ENCODE measurements at places on chromosomes 16 and 17.
A peak's percentile ranks its signal among the peaks of the same experiment; 100 is the strongest.

GRCh38 chr16:79612207-79612606 is 11.7 kb upstream of the MAF start:
- no peak for DNase-seq

DNA sequence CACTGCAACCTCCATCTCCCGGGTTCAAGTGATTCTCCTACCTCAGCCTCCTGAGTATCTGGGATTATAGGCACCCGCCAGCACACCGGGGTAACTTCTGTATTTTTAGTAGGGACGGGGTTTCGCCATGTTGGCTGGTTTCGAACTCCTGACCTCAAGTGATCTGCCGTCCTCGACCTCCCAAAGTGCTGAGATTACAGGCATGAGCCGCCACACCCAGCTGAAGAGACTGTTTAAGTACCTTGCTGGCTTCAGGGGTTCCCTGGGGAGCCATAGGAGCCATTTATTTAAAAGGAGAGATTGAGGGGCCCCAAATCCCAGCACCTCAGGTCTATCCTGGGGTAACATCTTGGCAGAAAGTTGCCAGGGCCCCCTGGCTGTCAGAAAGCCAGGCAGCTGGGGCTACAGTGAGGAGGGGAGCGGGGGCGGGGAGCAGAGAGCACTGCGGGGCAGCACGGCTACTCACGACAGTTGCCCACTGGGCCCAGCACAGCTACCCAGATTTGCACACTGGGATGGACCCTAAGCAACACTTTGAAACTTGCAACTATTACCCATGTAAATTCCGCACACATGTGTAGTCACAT is 1.6 kb downstream of the SNAI3 start:
- DNase-seq: no peak

DNA sequence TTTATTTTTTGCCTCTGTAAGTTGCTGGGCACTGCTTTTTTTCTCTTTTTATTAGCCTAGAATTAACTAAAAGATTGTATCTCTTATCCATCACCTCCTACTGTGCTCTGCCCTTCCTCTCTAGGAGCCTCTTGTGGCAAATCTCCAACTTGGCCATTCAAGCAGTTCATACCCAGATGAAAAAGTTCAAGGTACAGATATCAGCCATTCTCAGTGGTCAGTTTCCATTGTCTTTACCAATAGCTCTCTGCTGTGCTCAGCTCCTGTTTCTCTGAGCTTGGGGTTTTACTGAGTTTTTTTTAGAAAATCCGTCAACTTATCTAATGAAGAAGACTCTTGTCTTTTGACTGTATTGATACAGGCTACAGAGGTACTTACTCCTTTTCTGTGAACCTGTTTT is 15.6 kb downstream of the MOSMO start:
- no peak for DNase-seq

- no peak for DNase-seq
These were observed 47.8 kb downstream of the HOXB1 start for GRCh38 chr17:48483004-48483403.

DNA sequence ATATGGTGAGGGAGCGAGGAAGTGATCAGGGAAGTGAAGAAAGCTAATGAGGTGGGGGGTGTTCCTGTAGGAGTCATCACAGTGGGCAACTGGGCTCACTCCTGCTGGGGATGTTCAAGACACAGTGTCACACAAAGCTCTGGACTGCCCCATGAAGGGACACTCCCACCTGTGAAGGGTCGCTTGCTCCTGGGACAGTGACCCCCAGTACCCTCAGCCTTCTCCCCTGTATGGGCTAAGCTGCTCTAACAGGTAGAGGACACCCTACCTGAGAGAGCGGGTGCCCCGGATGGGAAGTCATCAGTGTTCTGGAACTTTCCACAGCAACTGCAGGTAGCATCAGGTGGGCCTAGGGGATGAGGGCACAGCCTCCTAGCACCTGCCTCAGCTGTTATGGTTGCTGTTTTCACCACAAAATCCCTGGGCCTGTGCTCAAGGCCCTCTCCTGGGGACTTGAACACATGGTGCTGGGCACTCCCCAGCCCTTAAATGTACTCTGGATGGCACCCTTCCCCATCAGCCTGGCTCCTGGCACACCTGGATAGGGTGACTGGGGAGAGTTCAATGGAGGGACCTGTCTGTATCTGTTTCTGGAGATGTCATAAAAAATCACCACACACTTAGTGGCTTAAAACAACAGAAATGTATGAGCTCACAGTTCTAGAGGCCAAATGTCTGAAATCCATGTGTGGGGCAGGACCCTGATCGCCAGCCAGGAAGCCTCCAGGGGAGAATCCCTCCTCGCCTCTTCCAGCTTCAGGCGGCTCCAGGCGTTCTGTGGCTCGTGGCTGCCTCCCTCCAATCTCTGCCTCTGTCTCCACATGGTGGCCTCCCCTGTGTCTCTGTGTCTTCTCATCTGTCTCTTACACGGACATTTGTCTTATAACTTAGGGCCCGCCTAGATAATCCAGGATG is 104.0 kb upstream of the CDH5 start:
- DNase-seq: no peak

GRCh38 chr17:49288388-49288787 is 57.8 kb upstream of the PHOSPHO1 start:
- DNase-seq: no peak

- no peak for DNase-seq
These were observed 9.5 kb downstream of the NATD1 start for GRCh38 chr17:21243516-21244303.

GRCh38 chr17:82092628-82092994 is 5.4 kb downstream of the FASN start:
- DNase-seq: no peak

DNA sequence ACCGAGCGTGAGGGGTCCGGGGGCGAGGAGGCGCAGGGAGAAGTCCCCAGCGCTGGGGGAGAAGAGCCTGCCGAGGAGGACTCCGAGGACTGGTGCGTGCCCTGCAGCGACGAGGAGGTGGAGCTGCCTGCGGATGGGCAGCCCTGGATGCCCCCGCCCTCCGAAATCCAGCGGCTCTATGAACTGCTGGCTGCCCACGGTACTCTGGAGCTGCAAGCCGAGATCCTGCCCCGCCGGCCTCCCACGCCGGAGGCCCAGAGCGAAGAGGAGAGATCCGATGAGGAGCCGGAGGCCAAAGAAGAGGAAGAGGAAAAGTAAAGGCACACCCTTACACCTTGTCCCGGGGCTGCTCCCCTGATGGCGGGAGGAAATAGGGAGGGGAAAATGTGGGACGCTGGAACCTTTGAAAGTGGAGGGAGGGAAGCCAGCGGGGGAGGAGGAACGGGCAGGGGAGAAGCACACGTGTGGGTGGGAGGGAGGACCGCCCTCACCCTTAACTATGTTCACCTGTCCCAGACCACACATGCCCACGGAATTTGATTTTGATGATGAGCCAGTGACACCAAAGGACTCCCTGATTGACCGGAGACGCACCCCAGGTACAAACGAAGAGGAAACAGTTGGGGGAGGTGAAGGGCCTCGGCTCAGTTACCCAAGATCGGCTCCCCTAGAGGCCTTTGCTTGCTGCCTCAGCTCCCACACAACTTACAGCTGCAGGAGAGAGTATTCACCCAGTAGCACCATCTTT is 916 bp downstream of the PAGR1 start:
- no peak for DNase-seq

DNA sequence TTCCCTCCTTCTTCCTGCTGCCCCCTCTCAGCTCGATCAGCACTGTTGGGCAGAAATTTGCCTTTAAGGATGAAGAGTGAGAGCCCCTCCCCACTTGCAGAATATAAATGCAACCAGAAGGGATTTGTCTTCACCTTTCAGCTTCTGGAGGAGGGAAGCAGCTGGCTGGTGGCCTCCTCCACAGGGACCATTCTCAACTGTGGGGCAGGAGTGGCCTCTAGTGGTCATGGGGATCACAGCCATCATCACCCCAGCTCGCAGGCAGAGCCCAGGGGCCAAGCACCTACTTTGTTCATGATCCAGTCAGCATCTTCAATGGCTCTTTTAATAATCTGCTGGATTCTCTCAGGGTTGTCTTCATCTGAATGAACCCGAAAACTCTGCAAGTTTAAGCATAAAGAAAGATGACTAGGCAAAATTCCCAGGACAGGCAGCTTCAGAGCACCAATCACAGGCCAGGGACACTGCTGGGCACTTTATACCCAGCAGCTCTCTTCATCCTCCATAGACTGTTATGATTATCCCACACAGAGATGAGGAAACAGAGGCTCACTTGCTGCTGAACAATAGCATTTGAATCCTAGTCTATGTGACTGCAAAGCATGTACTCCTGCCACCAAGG is 13.1 kb downstream of the LYRM9 start:
- DNase-seq: peak; percentile 62

GRCh38 chr16:75062135-75062975 is 54.2 kb downstream of the LDHD start:
- DNase-seq: no peak

DNA sequence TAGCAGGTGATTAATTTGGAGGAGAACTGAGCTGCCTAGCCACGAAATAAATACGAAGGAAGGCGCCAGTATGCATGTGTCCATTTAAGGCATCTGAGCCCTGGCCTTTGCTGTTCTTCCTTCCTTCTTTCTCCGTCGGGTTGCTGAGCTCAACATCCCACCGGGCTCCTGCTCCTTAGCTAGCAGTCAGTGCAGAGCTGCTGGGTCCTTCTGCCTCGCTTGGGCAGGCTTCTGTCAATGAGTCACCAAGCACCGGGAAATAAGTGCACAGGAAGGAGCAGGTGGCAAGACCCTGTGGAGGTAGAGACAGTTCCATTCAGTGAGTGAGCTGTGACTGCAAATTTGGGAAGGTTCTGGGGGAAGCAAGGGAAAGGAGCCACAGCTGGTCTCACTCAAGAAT is 120.7 kb downstream of the CCDC182 start:
- no peak for DNase-seq

- DNase-seq: no peak
These were observed 19.2 kb upstream of the MEIOC start for GRCh38 chr17:44637066-44637465.

DNA sequence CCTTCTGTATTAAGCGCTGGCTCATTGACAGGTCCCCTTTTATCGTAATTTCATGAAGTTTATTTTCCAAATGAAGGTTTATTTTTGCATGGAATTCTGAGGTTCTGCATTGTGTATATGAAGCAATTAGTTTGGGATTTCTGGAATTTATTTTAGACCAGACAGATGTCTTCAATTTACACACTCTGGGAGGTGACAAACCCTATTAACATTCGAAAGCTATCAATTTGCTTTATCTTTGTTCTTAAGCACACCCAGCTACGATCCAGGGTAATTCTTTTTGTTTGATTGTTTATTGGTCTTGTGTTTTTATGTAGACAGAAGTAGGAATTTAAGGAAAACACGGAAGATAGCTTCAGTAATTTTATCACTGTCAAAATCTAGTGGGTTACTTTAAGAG is 264.6 kb downstream of the HS3ST3A1 start:
- DNase-seq: no peak

DNA sequence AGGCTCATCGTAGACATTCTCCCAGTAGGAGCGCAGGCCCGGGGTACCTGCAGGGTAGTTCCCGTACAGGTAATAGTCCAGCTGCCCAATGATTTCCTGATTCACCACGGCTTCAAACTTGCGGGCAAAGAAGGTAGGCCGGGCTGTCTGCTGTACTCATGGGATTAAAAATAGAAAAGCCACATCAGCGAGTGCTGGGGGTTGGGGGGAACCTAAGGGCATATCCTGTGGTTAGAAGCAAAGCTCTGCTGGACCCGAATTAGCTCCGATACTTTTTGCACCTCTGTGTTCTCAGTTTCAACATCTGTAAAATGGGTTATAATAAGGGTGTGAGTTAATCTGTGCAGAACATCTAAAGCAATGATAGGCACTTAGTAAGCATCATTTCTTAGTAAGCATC is 336.2 kb downstream of the XYLT1 start:
- DNase-seq: no peak

GRCh38 chr17:71849783-71850768 is 270.7 kb upstream of the SOX9 start:
- no peak for DNase-seq

DNA sequence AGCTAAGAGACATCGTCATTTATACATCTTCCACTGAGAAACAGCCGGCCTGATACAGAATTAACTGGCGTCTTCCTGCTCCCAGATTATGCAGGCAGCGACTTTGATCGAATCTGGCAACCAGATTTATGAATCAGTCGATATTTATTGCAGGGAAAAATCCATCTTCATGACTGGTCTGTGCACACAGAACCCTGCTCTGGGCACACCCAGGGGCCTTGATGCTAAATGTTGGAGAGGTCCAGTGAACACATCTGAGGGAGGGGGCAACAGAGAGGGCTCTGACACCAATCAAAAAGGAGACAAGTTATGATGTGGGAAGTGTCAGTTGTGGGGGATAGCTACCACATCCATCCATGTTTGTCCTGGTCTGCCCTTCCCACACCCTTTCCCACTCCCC is 102.9 kb downstream of the TMEM132E start:
- DNase-seq: no peak

GRCh38 chr16:78755751-78756661 is 656.6 kb downstream of the WWOX start:
- no peak for DNase-seq

DNA sequence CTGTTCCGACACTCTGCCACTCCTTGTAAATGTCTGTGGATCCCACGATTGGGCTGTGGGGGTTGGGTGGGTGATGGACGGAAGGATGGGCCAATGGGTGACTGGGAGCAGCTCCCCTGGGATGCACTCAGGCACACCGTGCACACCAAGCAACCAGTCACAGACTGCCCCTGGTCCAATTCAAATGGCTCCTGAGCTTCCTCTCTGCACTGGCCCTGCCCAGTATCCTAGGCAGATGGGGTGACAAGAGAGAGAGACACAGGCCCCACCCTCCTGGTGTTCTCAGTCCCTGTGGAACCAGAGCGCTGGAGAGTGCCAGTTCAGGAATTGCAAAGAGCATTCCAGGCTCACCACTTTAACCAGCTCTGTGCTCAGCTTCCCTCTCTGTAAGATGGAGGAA is 32.8 kb downstream of the BEAN1 start:
- DNase-seq: no peak

DNA sequence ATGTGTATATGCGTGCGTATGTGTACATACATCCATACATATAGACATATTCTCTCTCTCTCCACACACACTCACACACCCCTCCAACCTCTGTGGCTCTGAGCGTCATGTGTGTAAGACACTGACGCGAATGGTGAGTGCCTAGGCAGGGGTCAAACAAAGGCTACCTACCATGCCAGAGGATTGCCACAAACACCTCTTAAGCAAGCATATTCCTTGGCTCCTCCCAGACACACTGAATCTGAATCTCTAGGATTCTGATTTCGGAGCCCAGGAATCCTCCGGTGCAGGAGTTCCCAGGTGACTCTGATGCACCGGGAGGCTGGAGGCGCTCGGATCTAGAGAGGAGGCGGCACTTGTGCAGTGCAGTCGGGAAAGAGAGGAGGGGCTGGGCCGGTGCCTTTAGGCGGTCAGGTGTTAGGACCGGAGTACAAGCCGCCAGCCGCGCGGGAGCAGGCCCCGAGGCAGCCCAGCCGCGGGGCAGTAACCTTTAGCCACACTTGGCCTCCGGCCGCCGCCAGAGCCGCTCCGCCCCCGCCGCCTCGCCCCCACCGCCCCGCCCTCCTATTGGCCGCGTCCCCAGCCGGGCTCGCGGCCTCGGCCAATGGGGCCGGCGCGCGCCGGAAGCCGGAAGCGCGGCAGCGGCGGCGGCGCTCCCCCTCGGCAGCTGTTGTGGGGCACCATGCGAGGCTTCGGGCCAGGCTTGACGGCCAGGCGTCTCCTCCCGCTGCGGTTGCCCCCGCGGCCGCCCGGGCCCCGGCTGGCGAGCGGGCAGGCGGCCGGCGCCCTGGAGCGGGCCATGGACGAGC is at the start of gene MLYCD:
MLYCD (plus strand) TSS at position 653 of the 809 bp plus-strand sequence; CDS start at position 683, 30 bp downstream.
- DNase-seq: peak; percentile 70

GRCh38 chr16:69481901-69482341 is 57.5 kb downstream of the CYB5B start:
- no peak for DNase-seq

- no peak for DNase-seq
These were observed 283.1 kb downstream of the SEC14L1 start for GRCh38 chr17:77423589-77424451.
